Kidney tubule cell (primary cell): ENCODE measurements at places on chromosomes 6 and 20.

- no peak for DNase-seq
Observed at GRCh38 chr6:113723182-113723581, 134.0 kb upstream of the MARCKS start.

DNA sequence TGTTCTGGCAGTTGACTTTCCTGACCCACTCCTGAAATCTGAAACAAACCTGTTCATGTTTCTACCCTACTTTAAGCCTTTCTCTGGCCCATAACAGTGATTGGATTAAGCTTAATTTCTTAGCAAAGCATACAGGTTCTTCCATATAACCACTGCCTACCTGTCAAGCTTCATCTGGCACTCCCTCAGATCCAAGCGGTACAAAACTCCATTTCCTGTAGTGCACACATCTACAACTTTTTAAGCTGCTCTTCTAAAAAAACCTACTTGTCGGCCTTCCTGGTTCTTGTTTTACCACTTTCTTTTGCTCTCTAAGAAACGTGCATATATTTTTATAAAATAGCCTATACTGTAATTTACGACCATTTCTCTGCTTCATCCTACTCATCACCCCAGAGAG, 916 bp upstream of the PPP1R11 start:
- DNase-seq, result peak; percentile 10

- peak; percentile 73 for DNase-seq
Observed at GRCh38 chr6:106192824-106193223, 106.7 kb downstream of the PRDM1 start.

DNA sequence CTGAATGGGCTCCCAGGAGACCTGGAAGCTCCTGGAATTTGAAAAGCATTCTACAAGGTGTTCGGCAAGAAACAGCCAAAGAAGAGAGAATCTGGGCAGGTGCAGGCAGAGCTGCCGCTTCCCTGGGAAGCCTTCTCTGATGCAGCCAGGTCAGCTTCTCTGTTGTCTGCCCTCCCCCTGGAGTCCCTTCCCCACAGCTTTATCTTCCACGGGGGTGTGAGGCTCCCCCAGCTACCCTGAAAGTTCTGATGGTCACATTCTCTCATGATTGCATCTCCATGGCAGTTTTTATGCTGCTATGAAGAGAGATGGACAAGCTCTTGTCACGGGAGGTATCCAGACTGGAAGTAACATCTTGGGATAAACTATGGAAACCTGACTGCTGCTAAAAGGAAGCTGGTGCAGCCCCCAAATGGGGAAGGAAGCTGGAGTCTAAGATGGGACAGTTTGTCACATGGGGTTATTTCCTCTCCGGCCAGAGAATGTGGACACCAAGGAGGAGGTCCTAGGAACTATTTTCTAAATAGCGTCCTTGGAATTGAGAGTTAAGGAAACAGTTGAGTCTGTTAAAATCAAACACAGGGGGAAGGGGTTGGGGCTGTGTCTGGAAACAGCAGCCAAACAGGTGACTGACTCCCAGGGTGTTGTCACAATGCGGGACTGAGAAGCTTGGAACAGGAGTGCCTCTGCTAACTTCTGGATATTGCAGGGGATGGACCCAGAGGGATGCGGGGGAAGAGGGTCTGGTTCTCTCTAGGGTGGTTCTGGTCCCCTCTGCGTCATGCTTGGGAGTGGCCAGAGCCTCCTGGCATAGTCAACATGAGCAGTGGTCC, 91.1 kb downstream of the ASXL1 start:
- no peak for DNase-seq

- DNase-seq, result no peak
Observed at GRCh38 chr6:106643061-106643460, 13.7 kb downstream of the QRSL1 start.

- peak; percentile 63 for DNase-seq
Observed at GRCh38 chr6:11323666-11324452, 91.4 kb upstream of the NEDD9 start.

DNA sequence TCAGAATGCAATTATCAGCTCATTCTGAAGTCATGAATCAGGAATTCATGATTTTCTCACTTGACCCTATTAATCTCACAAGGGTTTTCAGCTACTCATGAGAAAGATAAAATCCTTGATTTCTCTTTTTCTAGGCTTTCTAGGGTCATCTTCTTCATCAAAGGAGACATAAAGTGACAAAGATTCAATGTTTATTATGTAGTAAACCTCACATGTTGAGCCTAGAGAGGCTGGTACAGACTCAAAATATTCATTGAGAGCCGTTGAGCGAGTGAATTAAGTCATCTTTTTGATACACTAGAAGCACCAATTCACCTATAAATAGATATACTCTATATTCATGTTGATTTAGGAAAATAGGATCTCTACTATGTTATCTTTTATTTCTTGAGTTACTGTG, 104.8 kb upstream of the TRAF3IP2 start:
- no peak for DNase-seq

GRCh38 chr20:18650224-18650623, 62.4 kb downstream of the DTD1 start:
- DNase-seq, result no peak

GRCh38 chr6:140537834-140538705, 1163.6 kb upstream of the CITED2 start:
- peak; percentile 98 for DNase-seq

GRCh38 chr6:98308564-98308963, 525.8 kb upstream of the POU3F2 start:
- no peak for DNase-seq

- peak; percentile 29 for DNase-seq
Observed at GRCh38 chr6:123803504-123804013, at the start of gene NKAIN2. NKAIN2 (plus strand) TSS chr6:123803865.

GRCh38 chr20:1001911-1002681, at the start of gene RSPO4:
RSPO4 (minus strand) TSS chr20:1002311; CDS start chr20:1002164, 147 bp downstream.
- no peak for DNase-seq

GRCh38 chr20:9974324-9974723, 60.5 kb upstream of the ANKEF1 start:
- DNase-seq, result no peak

DNA sequence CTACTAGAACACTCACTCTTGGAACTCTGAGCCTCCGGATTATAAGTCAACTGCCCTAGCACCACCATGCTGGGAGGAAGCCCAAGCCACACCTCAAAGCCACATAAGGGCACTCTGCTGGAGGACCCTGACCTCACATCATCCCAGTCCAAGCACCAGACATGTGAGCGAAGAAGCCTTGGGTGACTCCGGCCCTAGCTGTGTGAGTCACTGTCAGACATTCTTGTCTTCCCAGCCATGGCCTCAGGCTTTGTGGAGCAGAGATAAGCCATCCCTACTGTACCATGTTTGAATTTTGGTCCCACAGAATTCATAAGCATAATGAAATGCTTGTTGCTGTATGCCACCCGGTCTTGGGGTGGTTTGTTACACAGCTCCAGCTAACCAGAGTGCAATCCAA, 247.7 kb downstream of the SOD2 start:
- peak; percentile 12 for DNase-seq

DNA sequence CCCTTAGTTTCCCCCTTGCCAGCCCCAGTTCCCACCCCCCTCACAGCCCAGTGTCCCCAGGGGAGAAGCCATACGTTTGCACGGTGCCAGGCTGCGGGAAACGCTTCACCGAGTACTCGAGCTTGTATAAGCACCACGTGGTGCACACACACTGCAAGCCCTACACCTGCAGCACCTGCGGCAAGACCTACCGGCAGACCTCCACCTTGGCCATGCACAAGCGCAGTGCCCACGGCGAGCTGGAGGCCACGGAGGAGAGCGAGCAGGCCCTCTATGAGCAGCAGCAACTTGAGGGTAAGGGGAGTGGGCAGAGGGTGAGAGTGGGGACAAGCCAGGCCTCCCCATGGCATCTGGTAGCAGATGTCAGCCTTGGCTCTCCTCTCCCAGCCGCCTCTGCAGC, 5.1 kb upstream of the DEF6 start:
- no peak for DNase-seq

GRCh38 chr20:38173237-38174156, 8.4 kb upstream of the TGM2 start:
- DNase-seq, result peak; percentile 87

- no peak for DNase-seq
Observed at GRCh38 chr6:34819571-34820480, 27.9 kb downstream of the BLTP3A start.
